Stimulated activated CD4-positive, alpha-beta T cell treated with anti-CD3 and anti-CD28 coated beads, Interleukin-1b, Interleukin-23, amount 100 ng/mL, for 4 hours (primary cell): ENCODE measurements at places on chromosomes 1 and 21.

GRCh38 chr1:204971517-204972336 lies 71.3 kb upstream of the CNTN2 start:
- DNase-seq: no peak

- no peak for DNase-seq
Measured at GRCh38 chr1:47498551-47498950, 60.7 kb downstream of the FOXD2 start.

- DNase-seq: no peak
Measured at GRCh38 chr1:218299416-218299815, 14.3 kb downstream of the RRP15 start.

DNA sequence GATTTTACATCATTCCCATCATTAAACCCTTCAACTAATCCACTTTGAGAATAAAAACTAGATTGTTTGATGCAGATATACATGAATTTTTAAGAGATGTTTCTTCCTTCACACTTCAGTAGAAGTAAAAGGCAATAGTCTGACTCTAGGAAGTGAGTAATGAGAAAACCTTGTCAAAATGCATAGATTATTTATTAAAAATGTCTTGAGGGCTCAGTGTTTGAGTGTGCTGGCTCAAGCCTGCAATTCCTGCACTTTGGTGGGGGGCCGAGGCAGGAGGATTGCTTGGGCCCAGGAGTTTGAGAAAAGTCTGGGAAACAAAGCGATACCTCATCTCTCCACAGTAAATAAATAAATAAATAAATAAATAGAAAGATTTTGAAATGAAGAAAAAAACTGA lies 177.1 kb downstream of the NEGR1 start:
- no peak for DNase-seq

DNA sequence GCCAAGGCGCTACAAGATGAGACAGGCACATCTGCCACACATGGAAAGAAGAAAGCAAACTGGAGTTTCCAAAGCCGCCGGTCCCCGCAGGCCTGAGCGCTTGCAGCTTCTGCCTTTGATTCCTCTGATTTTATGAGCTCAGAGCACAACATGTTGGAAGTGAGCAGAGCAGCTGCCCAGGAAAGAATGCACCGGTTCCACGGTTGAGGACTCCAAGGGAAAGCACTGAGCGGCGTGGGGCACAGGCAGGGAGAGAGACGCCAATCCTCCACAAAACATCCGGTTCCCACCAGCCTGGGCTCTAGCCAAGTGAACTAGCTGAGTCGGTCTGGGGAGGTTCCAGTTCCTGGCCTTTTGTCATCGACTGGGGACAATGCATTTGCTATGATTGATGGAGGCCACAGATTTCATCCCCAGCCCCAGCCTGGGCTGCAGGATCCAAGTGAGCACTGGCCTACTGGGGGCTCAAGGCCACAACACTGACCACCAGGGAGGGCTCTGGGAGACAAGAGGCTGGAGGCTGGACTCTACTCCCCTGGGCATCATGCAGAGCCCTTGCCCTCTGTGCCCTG lies 253.1 kb upstream of the IRF2BP2 start:
- DNase-seq: no peak
